ENCODE measurements at places on chromosomes 3 and 15. TPM values are rescaled to one million over a fixed set of nuclear protein-coding genes. Genes with fewer than 3 reads are reported as not detected.

TPRG1 gene
- polyA plus RNA-seq: 3.8 TPM

SLC12A1 gene
- not detected for polyA plus RNA-seq

CCR9 gene
- 16.7 TPM for polyA plus RNA-seq

CACNA2D3 gene
- polyA plus RNA-seq: not detected

GRAMD1C gene
- not detected for polyA plus RNA-seq

SCN11A gene
- 0.13 TPM for polyA plus RNA-seq

ATR gene
- 10.0 TPM for polyA plus RNA-seq

TM4SF4 gene
- polyA plus RNA-seq: not detected

SERPINI2 gene
- not detected for polyA plus RNA-seq

Data from CD4-positive, CD25-positive, alpha-beta regulatory T cell (primary cell).